ENCODE measurements at places on chromosomes 5 and 9. TPM values are rescaled to one million over a fixed set of nuclear protein-coding genes. Genes with fewer than 3 reads are reported as not detected.

- no peaks in the 10 kb centered on the region for H3K27me3 ChIP-seq
- H3K4me1 ChIP-seq = no peaks in the 10 kb centered on the region
- H3K27ac ChIP-seq = no peak overlapping the region
Observed at GRCh38 chr5:135443161-135443960, 3.8 kb downstream of the DCANP1 start.

GRCh38 chr5:151023651-151024050 is 3.3 kb downstream of the GPX3 start:
- peaks cover 9% of the 10 kb centered on the region for H3K36me3 ChIP-seq
- H3K4me1 ChIP-seq = peaks cover 31% of the 10 kb centered on the region
- no peaks in the 10 kb centered on the region for H3K27me3 ChIP-seq
- 0 out of 2 replicates have a peak overlapping the region, but pooled peaks have one; percentile 12 for H3K4me3 ChIP-seq
- peak overlapping the region; percentile 93 for H3K27ac ChIP-seq
- DNase-seq = peak; percentile 95

The PCDHB9 gene
- total RNA-seq = 0.73 TPM

- H3K27me3 ChIP-seq = no peaks in the 10 kb centered on the region
- H3K36me3 ChIP-seq = no peaks in the 10 kb centered on the region
- H3K4me1 ChIP-seq = no peaks in the 10 kb centered on the region
- H3K4me3 ChIP-seq = no peak overlapping the region
Observed at GRCh38 chr9:95462249-95463147, 54.3 kb downstream of the PTCH1 start.

The SEMA5A gene
- total RNA-seq = 4.4 TPM
